ENCODE measurements at places on chromosomes 13 and 19.

DNA sequence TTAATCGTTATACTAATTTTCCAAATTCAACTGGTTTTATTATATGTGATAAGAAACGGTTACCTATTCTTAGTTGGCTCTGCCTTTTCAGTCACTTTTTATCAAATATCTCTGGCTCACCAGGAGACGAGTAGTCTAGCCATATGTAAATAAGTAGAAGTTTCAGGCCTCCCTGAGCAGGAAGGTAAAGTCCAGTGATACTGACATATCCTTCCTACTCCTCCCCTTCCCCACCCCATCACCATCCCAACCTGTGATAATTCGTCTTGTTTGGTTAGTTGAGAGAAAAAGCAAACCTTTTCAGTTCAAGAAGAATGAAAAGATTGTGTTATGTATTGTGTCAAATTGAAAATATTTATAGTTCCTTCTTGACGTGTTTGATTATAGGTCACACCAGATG, 53.9 kb downstream of the TM9SF2 start:
- DNase-seq = no peak

DNA sequence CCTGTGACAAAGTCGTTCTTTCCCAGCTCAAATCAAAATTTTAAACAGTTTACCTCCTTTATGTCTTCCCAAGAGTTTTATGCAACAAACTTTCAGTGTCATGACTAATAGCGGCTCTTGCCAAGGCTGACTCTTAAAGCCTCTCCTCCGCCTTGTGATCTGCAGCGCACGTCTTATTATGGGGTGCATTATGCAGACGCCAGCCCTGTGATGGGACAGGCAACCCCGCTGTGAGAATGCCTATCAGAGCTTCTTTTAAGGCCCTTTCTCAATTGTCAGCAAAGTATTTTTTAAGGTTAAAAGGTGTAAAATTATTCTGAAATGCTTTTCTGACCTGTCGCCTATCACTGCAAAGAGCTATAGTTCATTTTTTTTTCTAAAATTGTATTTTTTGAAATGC, 152.8 kb downstream of the SOX1 start:
- DNase-seq = no peak

DNA sequence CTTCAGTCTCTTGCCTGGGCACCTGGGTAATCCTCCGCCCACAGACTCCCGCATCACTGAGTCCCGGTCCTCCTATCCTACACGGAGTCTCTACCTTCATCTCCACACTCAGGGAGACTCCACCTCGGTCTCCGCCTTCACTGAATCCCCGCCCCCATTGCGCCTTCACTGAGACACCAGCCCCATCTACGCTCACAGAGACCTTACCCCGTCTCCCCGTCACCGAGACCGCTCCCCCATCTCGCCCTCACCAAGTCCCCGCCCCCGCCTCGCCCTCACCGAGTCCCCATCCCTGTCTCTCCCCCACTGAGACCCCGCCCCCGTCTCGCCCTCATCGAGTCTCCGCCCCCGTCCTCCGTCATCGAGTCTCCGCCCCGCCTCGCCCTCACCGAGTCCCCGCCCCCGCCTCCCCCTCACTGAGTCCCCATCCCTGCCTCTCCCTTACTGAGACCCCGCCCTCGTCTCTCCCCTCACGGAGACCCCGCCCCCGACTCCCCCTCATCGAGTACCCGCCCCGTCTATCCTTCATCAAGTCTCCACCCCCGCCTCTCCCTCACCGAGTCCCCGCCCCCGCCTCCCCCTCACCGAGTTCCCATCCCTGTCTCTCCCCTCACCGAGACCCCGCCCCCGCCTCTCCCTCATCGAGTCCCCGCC, 23.1 kb upstream of the ZNF846 start:
- DNase-seq = peak; percentile 98

DNA sequence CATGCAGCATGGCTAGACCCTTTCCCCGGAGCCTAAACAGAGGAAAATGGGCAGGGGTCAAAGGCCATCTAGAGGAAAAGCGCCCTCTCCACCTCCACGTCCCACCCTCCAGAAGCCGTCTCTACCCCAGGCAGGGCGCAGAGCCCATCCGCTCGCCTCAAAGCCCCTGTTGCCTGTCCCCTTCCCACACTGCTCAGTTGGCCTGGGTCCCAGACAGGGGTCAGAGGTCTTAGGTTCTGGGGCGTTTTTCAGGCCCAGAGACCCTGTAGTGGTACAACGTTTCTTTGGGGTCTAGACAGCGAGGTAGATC, 285 bp downstream of the TMEM143 start:
- no peak for DNase-seq

GRCh38 chr13:33197541-33197971, 88.0 kb downstream of the STARD13 start:
- DNase-seq = no peak

DNA sequence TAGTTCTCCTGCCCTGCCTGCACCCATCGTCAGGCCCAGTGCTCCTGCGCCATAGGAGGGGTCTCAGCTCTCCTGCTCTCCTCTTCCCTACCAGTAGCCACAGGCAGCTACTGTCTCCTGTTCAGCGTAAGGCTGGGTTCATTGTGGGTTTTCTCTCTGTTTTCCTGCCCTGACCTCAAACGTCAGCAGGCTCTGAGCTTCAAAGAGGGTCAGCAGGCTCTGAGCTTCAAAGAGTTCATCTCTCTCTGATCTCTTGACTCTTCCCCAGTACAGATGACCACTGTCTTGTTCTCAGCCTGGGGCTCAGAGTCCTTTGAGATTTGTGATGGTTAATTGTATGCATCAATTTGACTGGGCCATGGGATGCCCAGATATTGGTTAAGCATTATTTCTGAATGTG, 4.6 kb upstream of the CPB2 start:
- no peak for DNase-seq

- DNase-seq = no peak
Observed at GRCh38 chr19:33902802-33903488, 106.3 kb downstream of the KCTD15 start.

GRCh38 chr13:51229731-51230130, 7.5 kb downstream of the FAM124A start:
- no peak for DNase-seq

DNA sequence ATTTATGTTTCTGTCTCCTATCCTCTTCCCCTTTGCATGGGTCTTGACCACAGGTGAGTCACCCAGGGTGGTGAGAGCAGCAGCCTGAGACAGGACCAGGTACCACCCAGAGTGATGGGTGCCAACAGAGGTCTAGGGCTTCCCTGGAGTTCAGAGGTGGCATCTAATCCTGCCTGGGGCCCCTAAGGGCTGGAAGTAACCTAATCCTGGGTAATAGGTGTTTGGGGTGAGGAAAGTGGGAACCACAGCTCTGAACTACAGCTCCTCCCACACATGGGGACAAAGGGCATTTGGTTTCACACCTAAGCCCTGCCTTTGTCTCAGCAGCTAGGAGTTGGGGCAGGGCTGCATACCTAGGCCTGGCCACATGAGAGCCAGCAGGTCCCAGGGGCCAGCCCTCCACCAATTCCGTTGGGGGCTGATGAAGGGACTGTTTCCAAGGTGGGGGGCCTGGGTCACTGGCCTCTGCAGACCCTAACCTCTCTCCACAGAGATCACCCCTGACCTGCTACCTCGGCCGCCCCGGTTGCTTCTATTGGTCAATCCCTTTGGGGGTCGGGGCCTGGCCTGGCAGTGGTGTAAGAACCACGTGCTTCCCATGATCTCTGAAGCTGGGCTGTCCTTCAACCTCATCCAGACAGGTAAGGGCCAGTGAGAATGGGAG, 8.0 kb downstream of the SPHK2 start:
- DNase-seq = no peak

- DNase-seq = no peak
Observed at GRCh38 chr13:64765636-64766035, 2464.5 kb downstream of the PCDH9 start.

DNA sequence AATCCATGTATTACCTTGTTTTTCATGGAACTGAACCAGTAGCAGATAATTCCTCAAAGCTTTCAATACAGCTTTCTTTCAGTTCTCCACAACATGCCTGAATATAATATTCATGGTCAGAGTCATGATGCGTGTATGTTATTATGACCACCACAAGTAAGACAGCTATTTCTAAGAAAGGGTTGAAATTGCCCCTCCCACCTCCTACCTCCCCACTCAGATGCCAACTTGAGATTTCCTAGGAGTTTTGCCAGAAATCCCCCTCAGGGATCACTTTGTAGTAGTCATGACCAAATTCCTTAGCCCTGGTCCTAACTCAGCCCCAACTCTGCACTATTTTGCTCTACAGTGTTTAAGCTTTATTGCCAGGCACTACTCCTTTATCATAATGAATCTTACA, 69.9 kb upstream of the RAP2A start:
- DNase-seq = no peak
